A549 treated with AZD2906 at 1 μM for 4 hours (cell line): ENCODE measurements at places on chromosomes 11 and 22. TPM values are rescaled to one million over a fixed set of nuclear protein-coding genes. Genes with fewer than 3 reads are reported as not detected.

AGBL2 gene
- total RNA-seq, result 0.80 to 1.4 TPM (median 1.0 TPM) in 5 replicates

PLAAT3 gene
- 49.9 to 69.8 TPM (median 66.1 TPM) in 5 replicates for total RNA-seq

TSPAN18 gene
- 3.1 to 4.4 TPM (median 3.5 TPM) in 5 replicates for total RNA-seq

LGR4 gene
- total RNA-seq, result 31.7 to 40.0 TPM (median 37.5 TPM) in 5 replicates

SPINDOC gene
- total RNA-seq, result 33.4 to 49.4 TPM (median 47.4 TPM) in 5 replicates

KCNA4 gene
- not detected in 5 replicates for total RNA-seq

OR52H1 gene
- total RNA-seq, result not detected in 5 replicates

OR51B4 gene
- total RNA-seq, result not detected in 5 replicates

KCNC1 gene
- total RNA-seq, result 0.03 to 0.06 TPM (median 0.05 TPM) in 5 replicates

MMP13 gene
- 0.04 to 0.08 TPM in 2 of 5 replicates, not detected in the others for total RNA-seq

MMP12 gene
- 0.05 to 0.08 TPM (median 0.06 TPM) in 4 of 5 replicates, not detected in the other for total RNA-seq

FAM83F gene
- total RNA-seq, result 0.01 TPM in 1 of 5 replicates, not detected in the others

FIBP gene
- 72.3 to 88.2 TPM (median 83.5 TPM) in 5 replicates for total RNA-seq

TBX1 gene
- 2.6 to 4.9 TPM (median 4.4 TPM) in 5 replicates for total RNA-seq

LRRC74B gene
- 0.05 to 0.06 TPM in 2 of 5 replicates, not detected in the others for total RNA-seq

C11orf91 gene
- total RNA-seq, result 0.49 to 1.2 TPM (median 1.1 TPM) in 5 replicates

ST14 gene
- 0.04 to 0.23 TPM (median 0.06 TPM) in 5 replicates for total RNA-seq

SMTNL1 gene
- total RNA-seq, result not detected in 5 replicates

OR8G5 gene
- total RNA-seq, result not detected in 5 replicates

CRYBA4 gene
- not detected in 5 replicates for total RNA-seq
